T-helper 1 cell (primary cell): ENCODE measurements at places on chromosomes 1 and 21.

GRCh38 chr1:224988042-224988441 is 58.6 kb downstream of the DNAH14 start:
- DNase-seq: no peak

- DNase-seq: no peak
Measured at GRCh38 chr1:151536499-151536898, 3.6 kb upstream of the TUFT1 start.

DNA sequence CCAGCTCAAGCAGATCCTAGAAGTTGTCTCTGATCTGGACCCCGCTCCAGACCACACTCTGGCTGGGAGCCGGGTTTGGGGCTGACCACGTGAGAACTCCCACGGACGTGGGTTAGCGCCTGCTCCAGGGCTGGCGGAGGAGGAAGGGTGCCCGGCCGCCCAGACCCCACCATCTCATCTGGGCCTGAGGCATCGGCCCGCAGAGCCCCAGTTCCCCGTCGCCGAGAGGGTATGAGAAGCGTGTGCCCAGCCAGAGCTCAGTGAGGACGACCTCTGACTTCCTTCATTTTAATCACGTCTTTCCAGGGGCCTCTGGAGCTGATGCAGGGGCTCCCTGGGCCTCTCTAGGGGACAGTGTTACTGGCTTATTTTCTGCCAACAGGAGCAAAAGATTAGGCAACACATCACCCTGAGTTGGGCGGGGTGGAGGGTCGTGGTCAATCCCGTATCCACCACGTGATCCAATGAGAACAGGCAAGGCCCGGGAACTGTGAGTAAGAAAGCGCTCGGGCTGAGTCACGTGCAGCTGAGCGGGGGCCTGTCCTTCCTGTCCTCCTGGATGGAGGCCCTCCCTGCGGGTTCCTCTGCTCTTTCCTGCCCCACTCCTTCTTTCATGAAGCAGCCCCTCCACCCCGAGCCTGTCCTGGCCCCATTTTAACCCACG is 81.1 kb downstream of the SIK1 start:
- DNase-seq: no peak

DNA sequence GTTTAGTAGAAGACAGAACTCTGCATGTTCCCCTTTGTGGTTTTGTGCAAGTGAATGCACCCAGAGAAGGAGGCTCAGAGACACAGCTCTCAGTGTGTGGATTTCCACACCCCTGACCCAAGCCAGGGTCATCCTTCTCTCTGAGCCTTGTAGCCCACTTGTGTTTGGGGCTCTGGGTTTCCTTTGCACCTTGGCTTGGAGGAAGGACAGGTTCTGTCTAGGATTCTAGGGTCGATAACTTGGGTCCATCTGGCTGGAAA is 27.2 kb downstream of the MYOG start:
- DNase-seq: no peak

GRCh38 chr1:1219341-1219740 is 5.4 kb upstream of the TNFRSF4 start:
- peak; percentile 48 for DNase-seq

GRCh38 chr1:174974711-174975119 is 25.0 kb upstream of the CACYBP start:
- DNase-seq: no peak

- no peak for DNase-seq
Measured at GRCh38 chr1:17558541-17558940, 19.0 kb downstream of the ARHGEF10L start.

DNA sequence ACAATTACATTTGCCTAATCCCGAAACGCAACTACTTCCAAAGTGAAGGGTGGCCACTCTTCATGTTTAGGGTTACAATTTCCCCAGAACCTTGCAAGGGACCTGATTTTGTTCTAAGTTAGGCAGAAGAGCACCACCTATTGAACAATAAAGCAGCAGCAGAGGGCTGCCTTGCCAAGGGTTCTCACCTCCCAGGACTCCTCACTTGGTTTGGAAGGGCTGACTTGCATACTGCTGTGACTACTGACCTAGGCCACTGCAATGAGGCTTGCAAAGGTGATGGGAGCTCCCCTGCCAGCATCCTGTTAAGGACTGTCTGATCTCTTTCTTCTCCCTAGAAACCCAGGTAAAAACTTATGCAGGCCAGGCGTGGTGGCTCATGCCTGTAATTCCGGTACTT is 14.2 kb downstream of the MTOR start:
- DNase-seq: no peak

- DNase-seq: no peak
Measured at GRCh38 chr1:157833145-157833544, 8.5 kb downstream of the CD5L start.

DNA sequence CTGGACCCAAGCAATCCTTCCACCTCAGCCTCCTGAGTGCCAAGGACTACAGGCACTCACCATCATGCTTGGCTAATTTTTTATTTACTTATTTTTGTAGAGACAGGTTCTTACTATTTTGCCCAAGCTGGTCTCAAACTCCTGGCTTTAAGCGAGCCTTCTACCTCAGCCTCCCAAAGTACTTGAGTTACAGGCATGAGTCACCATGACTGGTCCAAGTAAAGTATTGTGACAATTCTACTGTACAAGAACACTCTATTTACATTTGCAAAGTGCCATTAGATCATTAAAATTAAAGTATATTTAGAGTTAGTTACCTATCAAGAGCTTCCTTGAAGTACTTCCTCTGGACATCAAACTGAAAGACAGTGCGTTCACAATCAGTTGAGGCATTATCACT is 44.8 kb downstream of the NRDC start:
- no peak for DNase-seq

- DNase-seq: peak; percentile 68
Measured at GRCh38 chr21:31098576-31099005, 60.3 kb upstream of the KRTAP19-8 start.

DNA sequence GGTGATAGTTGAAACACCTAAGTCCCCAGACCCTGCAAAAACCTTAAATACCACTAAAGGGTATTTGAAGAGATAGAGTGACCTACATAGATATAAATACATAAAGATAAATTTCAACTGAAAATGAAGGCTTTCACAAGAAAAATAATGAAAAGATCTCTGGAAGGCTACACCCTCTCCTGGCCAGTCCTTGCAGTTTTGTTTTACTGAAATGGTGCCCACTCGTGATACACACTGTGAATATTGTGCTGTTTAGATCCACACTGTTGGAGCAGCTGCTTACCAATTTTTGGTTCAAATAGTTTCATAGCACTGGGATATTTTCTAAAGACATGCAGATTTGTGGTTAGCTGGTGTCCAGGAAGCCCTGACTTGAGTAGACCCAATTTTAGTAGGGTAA is 31.5 kb upstream of the RNF187 start:
- no peak for DNase-seq

DNA sequence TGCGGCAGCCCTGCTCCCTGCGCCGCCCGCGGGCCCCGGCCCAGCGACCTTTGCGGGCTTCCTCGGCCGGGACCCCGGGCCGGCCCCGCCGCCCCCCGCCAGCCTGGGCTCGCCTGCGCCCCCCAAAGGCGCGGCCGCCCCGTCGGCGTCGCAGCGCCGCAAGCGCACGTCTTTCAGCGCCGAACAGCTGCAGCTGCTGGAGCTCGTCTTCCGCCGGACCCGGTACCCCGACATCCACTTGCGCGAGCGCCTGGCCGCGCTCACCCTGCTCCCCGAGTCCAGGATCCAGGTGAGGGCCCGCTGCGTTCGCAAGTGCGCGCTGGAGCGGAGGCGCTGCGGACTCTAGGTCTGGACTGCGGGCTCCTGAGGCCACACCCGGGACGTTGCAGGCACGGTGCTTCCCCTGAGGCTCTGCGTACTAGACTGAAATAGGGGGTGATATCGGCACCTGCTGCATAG is 351 bp downstream of the MIXL1 start:
- DNase-seq: no peak

GRCh38 chr1:221829327-221830015 is 87.6 kb upstream of the DUSP10 start:
- no peak for DNase-seq

GRCh38 chr1:62316135-62316534 is 3.1 kb downstream of the KANK4 start:
- DNase-seq: no peak
